Left colon (tissue), 2 donors: ENCODE measurements at places on chromosomes 16 and 17. TPM values are rescaled to one million over a fixed set of nuclear protein-coding genes. Genes with fewer than 3 reads are reported as not detected.

DNA sequence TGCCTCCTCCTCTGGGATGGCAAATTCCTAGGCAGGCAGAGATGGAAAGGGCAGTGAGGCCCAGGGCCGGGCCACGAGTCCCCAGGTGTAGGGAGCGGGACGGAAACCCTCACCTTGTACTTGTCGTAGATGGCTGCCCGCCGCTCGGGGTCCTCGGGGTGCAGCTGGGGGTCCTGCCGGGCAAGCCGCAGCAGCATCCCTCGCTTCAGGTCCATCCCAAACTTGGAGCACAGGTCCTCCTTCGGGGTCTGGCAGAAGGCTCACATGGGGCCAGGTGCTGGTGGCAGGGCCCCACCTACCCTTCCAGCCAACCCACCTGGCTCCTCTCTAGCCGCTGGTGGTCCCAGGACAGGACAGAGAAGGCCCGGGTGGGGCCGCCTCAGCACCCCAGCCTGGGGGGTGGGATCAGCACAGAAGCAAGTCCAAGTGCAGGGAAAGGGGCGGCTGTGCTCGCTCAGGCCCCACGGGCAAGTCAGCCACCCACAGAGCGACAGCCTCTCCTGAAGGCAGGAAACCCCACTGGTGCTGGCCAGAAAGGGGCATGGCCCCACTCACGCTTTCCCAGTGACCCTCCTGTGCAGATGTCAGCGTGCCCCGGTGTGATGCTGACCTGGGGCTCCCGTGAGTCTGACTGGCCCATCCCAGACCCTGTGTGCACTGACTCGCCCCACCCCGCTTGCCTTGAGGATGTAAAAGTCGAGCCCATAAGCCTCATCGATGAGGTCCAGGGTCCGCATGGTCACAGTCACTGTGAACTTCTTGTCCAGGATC lies 1.8 kb downstream of the MRPL28 start:
- DNase-seq, result no peak

- no peak for DNase-seq
These were observed 4.3 kb downstream of the POLG2 start for GRCh38 chr17:64492481-64493109.

DNA sequence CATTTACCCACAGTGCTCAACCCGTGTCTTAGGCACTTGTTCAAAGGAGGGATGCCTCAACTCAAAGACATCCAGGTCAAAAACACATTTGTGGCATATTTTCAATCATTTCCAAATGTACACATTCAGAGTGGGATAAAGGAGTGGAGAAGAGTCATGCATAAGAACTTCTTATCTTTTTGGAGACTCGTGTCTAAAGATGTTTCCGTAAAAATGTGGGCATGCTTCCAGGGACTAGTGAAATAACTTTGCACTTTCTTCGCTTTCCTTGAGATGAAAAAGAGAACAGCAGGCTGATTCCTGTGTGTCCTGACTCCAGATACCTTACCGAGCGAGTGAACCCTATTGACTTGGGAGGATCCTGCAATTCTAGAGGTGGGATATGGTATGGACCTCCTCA lies 256.6 kb upstream of the KCNJ16 start:
- DNase-seq, result no peak

Gene ITGB4
- total RNA-seq, result 252 TPM

Gene CFAP52
- not detected for total RNA-seq
